Endodermal cell (in vitro differentiated cells): ENCODE measurements at places on chromosomes 11 and 22. TPM values are rescaled to one million over a fixed set of nuclear protein-coding genes. Genes with fewer than 3 reads are reported as not detected.
A peak's percentile ranks its signal among the peaks of the same experiment; 100 is the strongest.

Gene SLC22A12
- not detected in 3 replicates for total RNA-seq

Gene CARD18
- not detected in 2 replicates for total RNA-seq

Gene CRYBA4
- not detected in 3 replicates for total RNA-seq

Gene RAB38
- 15.0 to 52.5 TPM (median 15.0 TPM) in 3 replicates for total RNA-seq

Gene KCNQ1OT1
- total RNA-seq: 3.6 and 6.9 TPM in 2 replicates

Gene VSIG2
- total RNA-seq: 3.4 and 3.6 TPM in 2 replicates

Gene POTEH
- not detected in 2 replicates for total RNA-seq

Gene NOX4
- total RNA-seq: 3.8 and 6.0 TPM in 2 replicates

Gene RFPL3
- not detected in 2 replicates for total RNA-seq

Gene HPX
- total RNA-seq: 1.9 to 5.0 TPM (median 3.9 TPM) in 3 replicates

Gene HTR3B
- total RNA-seq: not detected in 2 replicates

Gene GPR83
- 0.26 and 0.41 TPM in 2 replicates for total RNA-seq

Gene ADM
- total RNA-seq: 31.5 to 205 TPM (median 35.5 TPM) in 3 replicates

Gene SPA17
- 18.0 and 19.6 TPM in 2 replicates for total RNA-seq

Gene LMO2
- total RNA-seq: 1.2 and 1.6 TPM in 2 replicates

Gene TUB
- 14.3 and 15.8 TPM in 2 replicates for total RNA-seq

Gene THY1
- 7.4 to 19.3 TPM (median 15.2 TPM) in 3 replicates for total RNA-seq

Gene B3GAT3
- 46.3 to 59.2 TPM (median 53.9 TPM) in 3 replicates for total RNA-seq

- no peak overlapping the region for H3K4me3 ChIP-seq
- H3K27me3 ChIP-seq: no peaks in the 10 kb centered on the region
- peaks cover 44% of the 10 kb centered on the region for H3K36me3 ChIP-seq
- peaks cover 3% of the 10 kb centered on the region for H3K4me1 ChIP-seq
Observed at GRCh38 chr11:117205211-117205818, 6.1 kb downstream of the TAGLN start.

DNA sequence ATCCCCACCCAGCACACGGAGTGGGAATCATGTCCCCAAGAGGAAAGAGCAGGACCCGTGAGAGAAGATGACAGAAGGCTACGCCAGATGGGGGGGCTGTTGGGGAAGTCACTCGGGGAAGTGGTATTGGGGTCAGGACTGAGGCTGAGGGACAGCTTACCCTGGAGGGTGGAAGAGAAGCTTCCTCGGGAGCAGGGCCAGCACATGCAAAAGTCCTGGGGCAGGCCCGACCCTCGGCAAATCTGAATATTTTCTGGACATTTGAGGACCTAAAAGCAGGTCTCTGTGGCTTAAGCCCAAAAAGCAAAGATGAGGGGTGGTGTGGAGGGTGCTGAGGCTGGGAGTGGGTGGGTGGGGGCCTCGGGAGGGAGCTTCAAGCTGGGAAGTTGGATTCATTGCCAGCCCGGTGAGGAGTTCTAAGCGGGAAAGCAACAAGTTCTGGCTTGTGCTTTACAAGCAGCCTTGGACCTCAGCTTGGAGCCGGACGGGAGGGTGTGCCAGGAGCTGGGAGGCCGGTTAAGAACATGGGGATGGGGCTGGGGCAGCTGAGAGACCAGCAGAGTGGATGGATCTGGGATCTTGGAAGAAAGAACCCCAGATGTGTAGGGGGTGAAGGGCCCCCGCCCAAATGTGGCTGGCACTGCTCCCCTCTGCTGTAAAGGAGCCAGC lies 34.9 kb downstream of the GRAMD4 start:
- H3K36me3 ChIP-seq: no peaks in the 10 kb centered on the region
- no peak for DNase-seq
- no peak overlapping the region for H3K27ac ChIP-seq
- H3K4me1 ChIP-seq: no peaks in the 10 kb centered on the region
- H3K27me3 ChIP-seq: no peaks in the 10 kb centered on the region

DNA sequence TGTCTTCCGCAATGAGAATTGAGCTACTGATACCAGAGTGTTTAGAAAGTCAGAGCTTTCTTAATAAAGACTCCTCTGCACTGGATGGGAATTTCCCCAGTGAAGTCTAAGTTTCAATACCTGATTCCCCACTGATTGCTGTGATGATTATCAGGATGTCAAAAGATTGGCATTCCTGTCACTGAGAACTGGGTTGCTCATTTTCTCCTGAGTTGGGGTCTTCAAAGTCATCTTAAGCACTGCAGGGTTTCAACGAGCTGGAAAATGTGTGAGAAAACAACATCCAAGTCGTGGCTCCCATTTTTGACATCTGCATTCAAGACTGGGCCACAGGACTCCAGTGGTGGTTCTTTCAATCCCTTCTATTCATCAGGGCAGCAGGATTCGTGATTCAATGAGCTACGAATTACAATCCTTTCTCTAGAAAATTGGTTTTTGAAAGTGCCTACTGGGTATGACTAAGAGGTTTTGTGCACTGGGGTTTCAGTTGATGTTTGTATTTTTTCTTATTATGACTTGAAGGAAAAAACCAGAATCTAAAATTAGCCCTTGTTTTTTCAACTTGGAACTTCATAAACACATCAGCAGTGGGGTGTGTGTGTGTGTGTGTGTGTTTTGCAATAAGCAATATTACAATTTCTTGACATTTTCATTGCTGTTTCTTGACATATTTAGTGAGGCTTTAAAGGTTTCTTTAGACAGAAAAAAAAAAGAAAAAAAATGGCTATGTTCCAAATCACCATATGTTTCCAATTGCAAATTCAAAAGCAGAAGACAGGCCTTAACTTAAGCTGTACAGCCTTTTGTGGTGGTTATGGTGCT lies 233.0 kb downstream of the FAM76B start:
- no peaks in the 10 kb centered on the region for H3K27me3 ChIP-seq
- no peak overlapping the region for H3K4me3 ChIP-seq
- H3K36me3 ChIP-seq: no peaks in the 10 kb centered on the region
- H3K4me1 ChIP-seq: peaks cover 6% of the 10 kb centered on the region
- peak overlapping the region; percentile 42 for H3K27ac ChIP-seq
- peak; percentile 57 for DNase-seq

- no peak overlapping the region for H3K27ac ChIP-seq
- no peak for DNase-seq
- peak overlapping the region; percentile 66 for H3K4me3 ChIP-seq
- H3K36me3 ChIP-seq: no peaks in the 10 kb centered on the region
Observed at GRCh38 chr11:63485777-63486176, 5.2 kb downstream of the PLAAT5 start.

GRCh38 chr11:11171854-11172253 lies 181.2 kb downstream of the CSNK2A3 start:
- no peak overlapping the region for H3K4me3 ChIP-seq
- H3K36me3 ChIP-seq: no peaks in the 10 kb centered on the region
- no peaks in the 10 kb centered on the region for H3K4me1 ChIP-seq
- no peak for DNase-seq
- no peaks in the 10 kb centered on the region for H3K27me3 ChIP-seq
- no peak overlapping the region for H3K27ac ChIP-seq

DNA sequence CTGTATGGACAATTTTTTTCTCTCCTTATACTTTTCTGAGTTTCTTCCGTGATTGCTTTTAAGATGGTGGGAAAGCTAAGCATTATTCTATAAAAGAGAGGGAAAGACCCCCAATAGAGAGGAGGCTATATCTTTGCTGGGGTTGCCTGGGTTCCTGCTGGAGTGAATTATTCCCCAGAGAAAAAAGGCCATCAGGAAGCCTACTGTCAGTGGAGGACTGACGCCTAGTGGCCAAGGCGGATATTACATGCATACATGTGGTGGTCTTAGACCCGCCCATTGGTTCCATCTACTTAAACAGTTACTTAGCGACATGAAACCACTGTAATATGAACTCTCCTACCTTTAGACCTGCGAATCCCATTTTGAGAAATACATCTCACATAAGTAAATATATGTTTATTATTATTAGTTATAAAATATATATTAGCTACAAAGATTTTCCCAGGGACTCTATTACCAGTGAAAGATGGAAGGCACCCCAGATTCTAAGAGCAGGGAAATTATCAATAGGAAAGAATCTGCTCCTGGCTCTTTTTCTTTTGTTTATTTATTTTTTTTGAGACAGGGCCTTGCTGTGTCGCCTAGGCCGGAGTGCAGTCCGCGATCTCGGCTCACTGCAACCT lies 15.7 kb upstream of the PGA3 start:
- H3K36me3 ChIP-seq: no peaks in the 10 kb centered on the region
- H3K4me3 ChIP-seq: no peak overlapping the region
- no peaks in the 10 kb centered on the region for H3K27me3 ChIP-seq
- peak; percentile 93 for DNase-seq
- H3K4me1 ChIP-seq: no peaks in the 10 kb centered on the region

DNA sequence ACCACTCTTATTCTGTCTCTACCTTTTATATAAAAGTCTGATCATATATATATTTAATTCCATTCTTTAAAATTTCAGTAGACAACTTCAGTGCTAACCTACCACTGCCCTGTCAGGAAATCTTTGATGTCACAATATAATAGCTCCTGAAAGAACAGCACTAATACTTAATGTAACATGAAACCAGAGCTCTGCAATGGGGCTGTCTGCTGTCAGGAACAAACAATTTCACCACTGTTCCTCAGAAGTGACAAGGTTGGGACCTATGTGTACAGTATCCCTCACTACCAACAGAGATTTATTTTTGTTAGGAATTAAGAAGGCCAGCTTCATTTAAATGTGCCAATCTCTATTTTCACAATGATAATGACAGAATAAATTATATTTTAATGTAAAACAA lies 165.5 kb upstream of the C11orf58 start:
- H3K4me1 ChIP-seq: no peaks in the 10 kb centered on the region
- H3K4me3 ChIP-seq: no peak overlapping the region
- no peak overlapping the region for H3K27ac ChIP-seq
- no peak for DNase-seq
- H3K27me3 ChIP-seq: no peaks in the 10 kb centered on the region

- no peaks in the 10 kb centered on the region for H3K36me3 ChIP-seq
- no peaks in the 10 kb centered on the region for H3K4me1 ChIP-seq
- H3K27me3 ChIP-seq: no peaks in the 10 kb centered on the region
- H3K4me3 ChIP-seq: no peak overlapping the region
- no peak for DNase-seq
Observed at GRCh38 chr11:122365610-122366360, 249.8 kb upstream of the BLID start.

DNA sequence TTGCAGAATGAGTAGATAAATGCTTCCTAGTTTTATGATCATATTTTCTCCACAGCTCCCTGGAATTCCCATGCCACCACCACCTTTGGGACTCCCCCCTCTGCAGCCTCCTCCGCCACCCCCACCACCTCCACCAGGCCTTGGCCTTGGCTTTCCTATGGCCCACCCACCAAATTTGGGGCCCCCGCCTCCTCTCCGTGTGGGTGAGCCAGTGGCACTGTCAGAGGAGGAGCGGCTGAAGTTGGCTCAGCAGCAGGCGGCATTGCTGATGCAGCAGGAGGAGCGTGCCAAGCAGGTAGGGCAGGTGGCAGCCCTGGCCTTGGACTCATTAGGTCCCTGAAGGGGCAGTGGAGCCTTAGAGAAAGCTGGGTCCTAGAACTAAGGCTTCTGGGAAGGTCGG lies 2.9 kb downstream of the SF3B2 start:
- H3K4me1 ChIP-seq: peaks cover 6% of the 10 kb centered on the region
- no peak for DNase-seq
- H3K4me3 ChIP-seq: no peak overlapping the region
- H3K27ac ChIP-seq: no peak overlapping the region
- no peaks in the 10 kb centered on the region for H3K27me3 ChIP-seq

DNA sequence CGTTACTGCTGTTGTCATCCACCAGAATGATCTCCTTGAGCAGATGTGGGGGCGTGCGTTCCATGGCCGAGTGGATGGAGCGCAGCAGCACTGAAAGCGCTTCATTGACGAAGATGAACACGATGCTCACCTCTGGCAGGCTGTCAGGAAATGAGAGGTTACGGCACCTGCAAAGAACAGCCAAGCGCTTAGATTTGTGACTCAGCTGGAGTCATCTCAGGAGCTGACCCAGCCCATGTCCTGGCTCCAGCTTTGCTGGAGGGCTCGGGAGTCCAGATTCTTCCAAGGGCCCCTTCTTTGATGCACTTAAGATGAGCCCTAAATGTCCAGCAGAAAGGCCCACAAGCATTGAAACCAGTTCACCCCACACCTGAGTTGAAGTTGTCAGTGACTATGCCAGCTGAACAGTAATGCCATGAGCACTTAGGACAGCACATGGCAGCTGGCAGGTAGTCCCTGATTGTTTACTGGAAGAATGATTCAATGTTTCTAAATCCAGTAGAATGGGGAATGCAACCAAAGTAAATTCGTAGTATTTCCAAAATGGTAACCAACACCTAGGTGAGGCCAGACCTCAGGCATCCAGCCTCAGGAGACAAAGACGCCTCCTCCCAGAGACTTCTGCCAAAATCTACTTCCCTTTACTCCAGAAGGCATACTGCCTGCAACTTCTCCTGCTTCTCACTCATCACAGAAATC lies 79.7 kb upstream of the CSNK2A3 start:
- H3K4me3 ChIP-seq: no peak overlapping the region
- no peak overlapping the region for H3K27ac ChIP-seq
- H3K36me3 ChIP-seq: no peaks in the 10 kb centered on the region
- no peaks in the 10 kb centered on the region for H3K4me1 ChIP-seq

- no peak overlapping the region for H3K27ac ChIP-seq
- peaks cover 4% of the 10 kb centered on the region for H3K4me1 ChIP-seq
- no peaks in the 10 kb centered on the region for H3K36me3 ChIP-seq
- H3K27me3 ChIP-seq: no peaks in the 10 kb centered on the region
- peak; percentile 30 for DNase-seq
Observed at GRCh38 chr22:25739659-25740344, 2.2 kb upstream of the MYO18B start.

DNA sequence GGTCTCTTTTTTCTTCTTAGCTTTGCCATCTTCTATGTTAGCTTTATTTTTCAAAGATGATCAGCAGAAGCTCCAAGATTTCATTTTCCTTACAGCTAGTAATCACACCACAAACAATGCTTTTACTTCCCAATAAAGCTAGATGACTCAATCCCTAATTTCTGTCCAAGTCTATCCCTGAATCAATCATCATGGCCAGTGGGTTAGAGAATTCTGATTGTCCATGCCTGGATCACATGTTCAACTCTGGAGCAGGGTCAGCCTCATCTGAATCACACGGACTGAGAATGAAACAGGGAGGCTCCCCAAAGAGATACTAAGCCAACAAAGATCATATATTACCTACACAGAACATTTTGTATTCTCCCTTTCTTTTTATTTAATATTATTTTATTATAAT lies 79.6 kb downstream of the BBOX1 start:
- H3K4me3 ChIP-seq: no peak overlapping the region
- DNase-seq: no peak
- H3K27me3 ChIP-seq: no peaks in the 10 kb centered on the region

- no peak for DNase-seq
- peaks cover 10% of the 10 kb centered on the region for H3K4me1 ChIP-seq
- H3K36me3 ChIP-seq: no peaks in the 10 kb centered on the region
- H3K27ac ChIP-seq: no peak overlapping the region
- no peak overlapping the region for H3K4me3 ChIP-seq
- no peaks in the 10 kb centered on the region for H3K27me3 ChIP-seq
Observed at GRCh38 chr11:103940551-103940950, 95.9 kb upstream of the DDI1 start.
